ENCODE measurements at places on chromosomes 16 and 17.

- peak; percentile 36 for DNase-seq
Observed at GRCh38 chr17:29760279-29761039, 137.7 kb upstream of the CORO6 start.

- no peak for DNase-seq
Observed at GRCh38 chr16:85709766-85710585, 21.2 kb upstream of the GINS2 start.

DNA sequence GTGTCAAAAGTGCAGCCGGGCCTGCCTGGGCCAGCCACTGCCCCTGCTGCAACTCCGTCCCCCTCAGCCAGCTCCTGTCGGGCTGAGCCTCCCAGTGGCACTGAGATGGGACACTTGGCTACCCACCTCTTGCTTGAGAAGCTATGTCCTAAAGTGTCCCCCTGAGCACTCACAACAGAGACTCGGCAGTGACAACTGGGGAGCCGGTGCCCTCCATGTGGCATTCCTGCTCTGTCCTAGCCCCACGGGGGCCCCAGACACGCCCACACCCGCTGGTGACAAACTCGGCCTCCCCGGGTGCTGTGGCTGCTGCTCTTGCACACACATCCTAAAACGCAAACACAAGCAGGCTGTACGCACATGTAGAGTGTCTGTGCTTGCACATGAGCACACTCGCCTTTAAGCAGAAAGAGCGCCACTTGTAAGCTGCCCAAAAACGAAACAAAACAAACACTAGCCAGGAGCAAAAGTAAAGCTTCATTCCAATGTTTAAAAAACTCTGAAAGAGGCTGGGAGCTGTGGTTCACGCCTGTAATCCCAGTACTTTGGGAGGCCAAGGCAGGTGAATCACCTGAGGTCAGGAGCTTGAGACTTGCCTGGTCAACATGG lies 253.9 kb downstream of the RBFOX3 start:
- DNase-seq: no peak

GRCh38 chr17:2449486-2449885 lies 48.6 kb upstream of the MNT start:
- DNase-seq: no peak

DNA sequence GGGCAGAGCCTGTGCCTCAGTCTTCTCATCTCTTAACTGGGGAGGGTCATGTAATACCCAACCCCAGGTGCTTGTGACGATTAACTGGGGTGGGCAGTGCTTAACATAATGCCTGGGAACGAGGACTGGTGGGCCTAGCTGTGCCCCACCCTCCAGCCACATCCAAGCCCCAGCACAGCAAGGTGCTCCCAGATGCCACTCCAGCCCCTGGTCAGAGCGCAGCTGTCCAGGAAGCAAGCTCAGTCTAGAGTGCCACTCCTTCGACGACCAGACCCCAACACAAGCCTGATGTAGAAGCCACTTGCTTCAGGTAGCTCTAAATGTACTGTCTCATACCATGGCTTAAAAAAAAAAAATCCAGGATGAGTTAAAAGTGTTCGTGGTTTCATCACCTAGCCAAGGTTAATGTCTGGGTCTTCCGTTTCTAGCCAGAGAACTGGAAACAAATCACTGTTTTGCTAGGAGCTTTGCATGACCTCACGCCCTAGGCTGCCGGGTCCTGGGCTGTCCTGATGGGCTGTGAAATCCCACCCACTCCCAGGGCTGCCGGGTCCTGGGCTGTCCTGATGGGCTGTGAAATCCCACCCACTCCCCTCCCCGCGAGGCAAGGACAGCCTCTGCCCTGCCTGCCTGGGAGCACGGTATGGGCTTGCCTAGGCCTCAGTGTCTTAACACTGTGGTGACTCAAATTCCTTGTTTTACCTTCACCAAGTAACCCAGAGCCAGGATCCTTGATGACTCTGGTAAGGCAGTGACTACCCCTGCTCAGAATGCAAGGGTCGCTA lies 7.7 kb downstream of the MIEF2 start:
- DNase-seq: no peak

- peak; percentile 48 for DNase-seq
Observed at GRCh38 chr16:55944377-55944802, 69.2 kb upstream of the CES5A start.

DNA sequence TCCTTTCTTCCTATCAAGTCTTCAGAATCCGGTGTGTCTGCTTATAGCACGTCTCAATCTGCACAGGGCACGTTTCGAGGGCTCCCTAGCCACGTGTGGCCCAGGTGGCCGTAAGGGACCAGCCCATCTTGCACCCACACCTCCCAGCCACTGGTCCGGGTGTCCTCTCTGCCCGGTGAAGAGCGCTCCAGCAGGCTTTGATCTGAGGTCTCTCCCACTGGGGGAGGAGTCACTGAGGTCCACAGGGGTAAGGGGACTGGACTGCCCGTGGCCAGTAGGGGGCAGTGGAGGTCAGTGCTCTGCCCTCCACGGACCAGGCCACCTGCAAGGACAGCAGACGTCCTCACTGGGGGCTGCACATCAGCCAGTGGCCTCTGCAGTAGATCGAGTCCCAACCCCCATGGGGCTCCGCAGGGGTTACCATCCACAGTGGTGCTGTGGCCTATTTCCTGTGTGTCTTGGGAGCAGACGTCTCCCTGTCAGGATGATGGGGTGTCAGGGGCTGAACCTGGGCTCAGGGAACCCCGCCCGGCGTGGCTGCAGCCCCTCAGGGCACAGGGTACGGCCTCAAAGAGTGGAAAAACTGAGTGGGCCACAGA lies 204.1 kb upstream of the CIBAR2 start:
- DNase-seq: peak; percentile 52

- no peak for DNase-seq
Observed at GRCh38 chr17:38733982-38734973, 4.1 kb downstream of the CISD3 start.

DNA sequence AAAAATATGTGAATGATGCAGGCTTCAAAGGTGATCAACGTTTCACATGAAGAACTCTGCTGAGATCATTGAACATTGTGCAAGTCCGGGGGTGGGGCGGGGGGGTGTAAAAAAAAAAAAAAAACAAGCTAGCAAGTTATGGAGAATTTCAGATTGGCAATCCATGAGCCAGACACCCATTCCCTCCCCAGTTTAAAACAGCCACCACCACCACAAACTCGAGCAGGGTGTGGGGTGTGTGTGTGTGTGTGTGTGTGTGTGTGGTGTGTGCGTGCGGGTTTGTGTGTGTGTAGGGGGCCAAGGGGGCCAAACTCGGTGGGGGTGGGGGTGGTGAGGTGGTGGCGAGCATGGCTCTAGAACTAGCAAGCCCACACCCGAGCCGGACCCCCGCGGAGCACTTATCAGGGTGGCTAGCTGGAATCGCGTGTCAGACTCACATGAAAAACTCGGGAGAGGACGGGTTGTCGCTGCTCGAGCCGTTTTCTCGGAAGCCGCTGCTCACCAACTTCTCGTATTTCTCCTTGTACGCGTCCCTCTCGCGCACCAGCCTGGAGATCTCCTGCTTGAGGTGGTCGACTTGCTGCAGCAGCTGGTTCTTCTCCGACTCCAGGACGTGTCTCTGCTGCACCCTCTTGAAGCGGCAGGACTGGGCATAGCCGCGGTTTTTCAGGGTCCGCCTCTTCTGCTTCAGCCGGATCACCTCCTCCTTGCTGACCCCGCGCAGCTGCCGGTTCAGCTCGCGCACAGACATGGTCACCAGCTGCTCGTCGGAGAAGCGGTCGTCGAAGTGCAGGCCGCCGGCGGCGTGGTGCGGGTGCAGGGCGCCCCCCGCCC lies 2.0 kb downstream of the MAF start:
- peak; percentile 68 for DNase-seq

DNA sequence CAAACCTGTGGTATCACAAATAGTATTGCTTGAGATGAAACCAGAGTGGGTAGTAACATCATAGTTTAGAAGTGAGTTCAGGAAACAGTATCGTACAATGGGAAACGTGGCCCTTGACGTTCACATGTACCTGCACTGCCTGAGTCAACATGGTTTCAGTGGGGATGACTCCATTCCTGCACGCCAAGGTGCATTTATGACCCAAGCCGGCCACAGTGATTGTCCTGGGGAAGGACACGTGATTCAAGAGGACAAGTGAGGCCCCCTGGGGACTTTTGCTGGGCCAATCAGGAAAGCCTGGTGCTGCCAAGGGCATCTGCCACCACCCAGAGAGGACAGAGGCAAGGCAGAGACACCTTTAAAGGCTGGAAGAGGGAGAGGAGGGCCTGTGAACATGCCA lies 119.2 kb downstream of the AXIN2 start:
- DNase-seq: no peak

GRCh38 chr17:74865504-74866197 lies 6.0 kb upstream of the GRIN2C start:
- no peak for DNase-seq

GRCh38 chr16:51657848-51658247 lies 506.8 kb upstream of the SALL1 start:
- no peak for DNase-seq

DNA sequence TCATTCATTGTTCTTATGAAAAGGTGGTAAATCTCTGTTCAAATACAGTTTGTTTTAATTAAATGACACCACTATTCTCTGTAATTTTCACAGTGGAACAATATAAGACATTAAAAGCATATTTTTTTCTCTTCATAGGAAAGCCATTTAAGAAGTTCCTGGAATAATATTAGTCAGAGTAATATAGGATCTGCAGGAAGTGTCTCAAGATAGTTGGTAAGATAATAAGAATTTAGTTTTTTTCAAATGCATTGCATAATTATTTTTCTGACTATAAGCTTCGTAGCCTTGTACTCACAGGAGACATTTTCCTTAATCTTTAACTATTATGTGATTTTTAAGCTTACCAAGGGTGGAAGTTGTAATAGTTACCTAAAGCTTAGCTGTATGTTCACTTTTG lies 16.9 kb downstream of the STXBP4 start:
- no peak for DNase-seq

- no peak for DNase-seq
Observed at GRCh38 chr16:79008036-79008868, 592.3 kb downstream of the MAF start.

DNA sequence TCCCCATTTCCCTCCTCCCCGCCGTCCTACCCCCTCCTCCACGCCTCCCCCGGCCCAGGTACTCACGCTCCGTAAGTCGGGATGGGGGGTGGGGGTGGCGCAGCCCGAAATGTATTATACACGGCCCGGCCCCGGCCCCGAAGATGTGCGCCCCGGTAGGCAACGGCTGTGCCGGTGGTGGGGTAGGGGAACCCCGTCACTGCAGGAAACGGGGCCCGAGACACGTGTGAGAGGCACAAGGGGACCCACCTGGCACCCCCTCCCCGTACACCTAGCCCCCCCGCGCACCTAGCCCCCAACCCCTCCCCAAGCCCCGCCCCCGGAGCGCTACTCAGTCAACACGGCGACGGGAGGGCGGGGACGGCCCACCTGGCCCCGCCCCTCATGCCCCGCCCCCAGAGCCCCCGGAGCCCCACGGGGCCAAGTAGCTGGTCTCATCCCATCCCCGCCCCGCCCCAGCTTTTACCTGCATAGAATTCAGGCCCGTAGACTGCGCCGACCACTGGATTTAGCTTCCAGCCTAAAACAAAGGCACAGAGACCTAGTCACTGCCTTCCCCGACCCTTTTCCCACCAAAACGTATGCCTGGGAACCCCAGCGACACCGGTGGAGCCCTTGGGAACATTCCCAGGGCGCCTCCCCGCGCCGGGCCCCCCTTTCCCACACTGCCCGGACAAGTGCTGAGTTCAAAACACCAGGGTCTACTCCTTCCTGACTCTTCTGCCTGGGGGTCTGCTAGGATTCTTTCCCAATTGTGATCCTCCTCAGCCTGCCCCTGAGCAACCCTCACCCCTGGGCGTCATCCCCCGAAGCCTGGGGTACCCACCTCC lies 22.8 kb downstream of the ENGASE start:
- DNase-seq: no peak

DNA sequence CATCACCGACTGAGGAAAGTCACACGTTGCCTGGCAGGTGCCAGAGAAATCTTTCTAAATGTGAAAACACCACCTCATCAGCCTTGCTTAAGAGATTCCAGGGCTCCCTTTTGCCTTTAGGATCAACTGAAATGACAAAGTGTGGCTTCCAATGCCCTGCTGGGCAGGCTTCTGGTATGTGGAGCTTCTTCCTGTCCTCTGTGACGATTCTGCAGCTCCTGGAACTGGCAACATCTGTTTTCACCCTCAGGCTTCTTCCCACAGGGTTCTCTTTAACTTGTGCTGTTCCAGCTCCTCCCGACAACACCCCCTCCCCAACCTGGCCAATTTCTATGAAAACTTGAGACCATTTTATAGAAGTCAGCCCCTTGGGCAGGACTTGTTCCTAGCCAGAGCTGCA lies 4.8 kb upstream of the ZDHHC1 start:
- no peak for DNase-seq

GRCh38 chr17:31096106-31096436 lies 1.3 kb downstream of the NF1 start:
- DNase-seq: no peak

GRCh38 chr17:31379597-31380205 lies 11.8 kb upstream of the RAB11FIP4 start:
- DNase-seq: no peak

- DNase-seq: no peak
Observed at GRCh38 chr17:79073706-79074088, 927 bp upstream of the ENGASE start.

- peak; percentile 58 for DNase-seq
Observed at GRCh38 chr17:63973930-63974593, 1.3 kb upstream of the SCN4A start.

DNA sequence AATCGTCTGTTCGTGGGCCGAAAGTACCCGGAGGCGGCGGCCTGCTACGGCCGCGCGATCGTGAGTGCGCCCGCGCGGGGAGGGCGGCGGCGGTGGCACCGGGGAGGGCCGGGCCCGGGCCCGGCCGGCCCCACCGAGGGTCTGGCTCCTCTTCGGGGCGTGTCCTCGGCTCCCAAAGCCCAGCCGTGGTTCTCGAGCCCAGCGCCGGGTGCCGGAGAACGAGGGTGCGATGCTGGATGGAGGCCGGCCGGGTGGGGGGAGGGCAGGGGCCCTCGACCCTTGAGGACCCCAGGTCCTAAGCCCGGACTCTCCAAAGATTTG lies 375 bp downstream of the STUB1 start:
- DNase-seq: no peak

GRCh38 chr16:85546585-85547447 lies 66.3 kb upstream of the GSE1 start:
- DNase-seq: no peak

DNA sequence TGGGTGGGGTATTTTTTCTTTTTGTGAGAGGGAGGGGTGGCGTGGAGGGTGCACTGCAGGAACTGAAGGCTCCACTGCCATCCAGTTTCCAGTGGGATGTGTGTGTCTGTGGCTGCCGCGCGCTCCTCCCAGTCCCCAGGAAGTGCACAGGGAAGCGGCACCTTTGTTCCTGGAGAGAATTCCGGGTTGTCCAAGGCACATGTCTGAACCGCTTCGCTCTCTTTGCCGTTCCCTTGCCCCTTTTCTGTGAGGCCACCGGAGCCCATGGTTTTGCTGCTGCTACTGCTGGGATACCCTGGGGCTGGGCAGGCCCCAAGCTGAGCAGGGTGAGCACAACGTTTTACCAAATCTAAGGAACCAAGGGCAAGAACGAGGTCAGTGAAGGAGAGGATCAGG lies 19.5 kb downstream of the ACSF3 start:
- DNase-seq: no peak

DNA sequence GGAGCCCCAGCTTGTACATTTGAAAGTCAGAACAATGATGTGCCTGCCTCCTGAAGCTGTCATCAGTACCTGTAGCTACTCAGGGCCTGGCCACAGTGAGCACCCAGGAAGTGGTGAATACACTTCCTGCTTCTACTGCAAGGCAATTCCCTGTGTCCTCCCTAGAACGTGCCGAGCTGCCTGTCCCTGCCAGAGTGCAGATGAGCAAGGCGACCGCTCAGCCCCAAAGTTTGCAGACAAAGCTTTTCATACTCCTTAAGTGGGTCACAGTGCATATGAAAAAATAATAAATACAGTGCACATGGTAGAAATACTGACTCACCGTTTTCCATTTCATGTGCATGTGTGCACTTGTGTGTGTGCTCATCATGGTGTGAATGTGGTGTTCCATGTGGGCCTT lies 77.3 kb downstream of the MPRIP start:
- DNase-seq: no peak

Measured in RPMI7951 (cell line).